ENCODE measurements at places on chromosomes 5 and 9. TPM values are rescaled to one million over a fixed set of nuclear protein-coding genes. Genes with fewer than 3 reads are reported as not detected.

The CLIC3 gene
- total RNA-seq, result 1.1 TPM

The GDA gene
- 0.55 TPM for total RNA-seq

The CDH12 gene
- 22.5 TPM for total RNA-seq

The CYLC2 gene
- total RNA-seq, result not detected

The HTR1A gene
- total RNA-seq, result not detected

The NRARP gene
- total RNA-seq, result 23.3 TPM

The MSMP gene
- 2.3 TPM for total RNA-seq

The PCDHGA5 gene
- total RNA-seq, result 10.6 TPM

The SHISAL2B gene
- not detected for total RNA-seq

The HRH2 gene
- total RNA-seq, result 1.8 TPM

The NEURL1B gene
- 21.6 TPM for total RNA-seq

The CD72 gene
- 2.5 TPM for total RNA-seq
